ENCODE measurements at places on chromosomes 1 and 21.
A peak's percentile ranks its signal among the peaks of the same experiment; 100 is the strongest.

- no peak for DNase-seq
Measured at GRCh38 chr1:235486321-235486720, 17.9 kb downstream of the B3GALNT2 start.

GRCh38 chr1:206737729-206738201, 32.8 kb upstream of the IL19 start:
- no peak for DNase-seq

DNA sequence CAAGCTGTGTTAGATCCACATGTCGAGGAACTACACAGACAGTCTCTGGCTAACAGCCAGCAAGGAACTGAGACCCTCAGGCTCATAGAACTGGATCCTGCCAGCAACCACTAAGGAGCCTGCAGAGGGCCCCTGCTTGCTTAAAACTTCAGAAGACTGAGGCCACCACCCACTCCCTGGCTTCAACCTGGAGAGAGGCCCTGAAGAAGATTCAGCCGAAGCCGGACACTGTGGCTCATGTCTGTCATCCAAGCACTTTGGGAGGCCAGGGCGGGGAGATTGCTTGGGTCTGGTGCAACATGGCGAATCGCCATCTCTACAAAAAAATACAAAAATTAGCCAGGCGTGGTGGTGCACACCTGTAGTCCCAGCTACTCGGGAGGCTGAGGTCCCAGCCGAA, 92.6 kb upstream of the TMPRSS2 start:
- no peak for DNase-seq

- DNase-seq, result no peak
Measured at GRCh38 chr1:68210829-68211228, 21.5 kb downstream of the WLS start.

- no peak for DNase-seq
Measured at GRCh38 chr1:198517623-198518199, 22.8 kb downstream of the ATP6V1G3 start.

GRCh38 chr1:182169203-182169602, 107.7 kb upstream of the ZNF648 start:
- DNase-seq, result peak; percentile 57

- no peak for DNase-seq
Measured at GRCh38 chr1:204107892-204108291, 35.0 kb downstream of the SOX13 start.

- DNase-seq, result peak; percentile 45
Measured at GRCh38 chr1:201500670-201501120, 6.2 kb downstream of the CSRP1 start.

DNA sequence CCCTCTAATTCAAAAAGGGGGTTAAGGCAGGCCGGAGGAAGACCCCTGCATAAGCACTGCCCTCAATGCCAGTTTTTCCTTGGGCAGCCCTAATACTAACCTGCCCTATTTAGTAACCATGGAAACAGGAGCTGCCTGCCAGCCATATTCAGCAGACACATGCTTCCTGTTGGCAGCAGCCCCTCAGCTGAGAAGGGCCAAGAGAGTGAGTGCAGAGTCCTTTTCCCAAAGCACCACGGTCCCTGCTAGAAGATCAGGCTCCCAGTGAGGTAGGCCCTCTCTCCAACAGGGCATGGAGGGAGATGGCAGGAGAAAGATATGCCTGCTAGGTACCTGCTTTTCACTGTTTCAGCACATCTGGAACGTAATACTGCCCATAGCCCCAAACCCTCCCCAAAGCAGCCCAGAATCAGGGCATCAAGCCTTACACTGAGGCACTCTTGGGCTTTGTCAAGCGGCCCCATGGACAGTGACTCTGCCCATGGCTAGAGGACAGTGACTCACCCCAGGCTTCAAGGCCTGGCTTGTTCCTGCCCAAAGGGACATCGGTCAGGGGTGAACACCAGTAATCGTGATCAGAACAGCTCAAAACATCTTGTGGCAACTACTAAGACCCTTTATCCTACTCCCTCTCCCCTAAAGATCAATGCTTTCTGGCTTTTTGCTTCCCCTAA, 64.5 kb downstream of the BCAR3 start:
- no peak for DNase-seq

DNA sequence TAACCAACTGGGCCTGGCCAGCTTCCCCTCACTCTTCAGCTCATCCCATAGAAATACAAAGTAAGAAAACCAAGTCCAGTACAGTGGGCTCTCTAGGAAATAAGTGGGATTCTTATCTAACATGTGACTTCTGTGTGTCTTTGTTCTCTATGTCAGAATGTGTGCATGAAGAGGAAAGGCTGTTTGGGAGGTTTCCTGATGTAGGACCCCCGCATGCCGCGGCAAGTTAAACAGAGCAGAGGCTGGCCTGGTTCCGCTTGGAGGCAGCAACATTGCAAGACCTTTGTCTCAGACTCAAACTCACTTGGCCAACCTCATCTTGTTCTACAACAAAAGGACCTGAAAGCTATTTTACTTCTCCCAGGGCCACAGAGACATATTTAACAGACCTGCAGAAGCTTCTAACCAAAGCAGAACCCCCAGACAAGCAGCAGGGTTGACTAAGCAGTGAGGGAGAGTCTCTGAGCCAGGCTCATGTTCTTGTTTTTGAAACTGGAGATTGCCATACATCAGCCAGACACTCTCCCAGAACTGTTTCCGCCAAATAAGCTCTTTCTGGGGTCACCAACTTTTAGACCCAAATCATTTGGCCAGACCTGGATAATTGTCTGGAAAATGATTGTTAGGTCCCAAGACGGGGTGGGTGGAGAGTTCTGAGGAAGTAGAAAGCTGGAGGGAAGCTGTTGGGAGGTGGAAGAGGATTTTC, 6.2 kb downstream of the MTARC2 start:
- no peak for DNase-seq

GRCh38 chr1:3040004-3040403, 18.7 kb downstream of the ACTRT2 start:
- no peak for DNase-seq

- DNase-seq, result no peak
Measured at GRCh38 chr21:45838634-45839033, 142.9 kb upstream of the COL6A1 start.

DNA sequence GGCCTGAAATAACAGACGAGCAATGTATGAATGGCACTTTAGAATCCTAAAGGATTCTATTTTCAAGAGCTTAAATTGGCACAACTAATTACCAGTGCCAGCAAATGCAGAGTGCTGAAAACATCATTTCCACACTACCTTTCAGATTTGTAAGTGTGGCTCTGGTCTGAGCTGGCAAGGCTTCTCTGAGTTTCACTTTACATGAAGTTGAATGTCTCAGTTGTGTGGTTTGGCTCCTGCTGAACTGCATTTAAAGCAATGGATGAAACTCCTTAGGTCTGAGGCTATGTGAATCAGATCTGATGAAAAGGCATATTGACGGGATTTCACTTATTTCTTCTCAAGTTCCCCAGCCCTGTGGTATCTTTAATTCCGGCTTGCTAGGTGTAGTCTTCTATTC, 114.8 kb upstream of the PTGFR start:
- DNase-seq, result no peak

GRCh38 chr1:224704107-224704735, 88.1 kb downstream of the CNIH3 start:
- no peak for DNase-seq

GRCh38 chr21:44518686-44519085, 21.3 kb downstream of the KRTAP10-1 start:
- DNase-seq, result no peak

GRCh38 chr1:246784621-246785493, 60.6 kb downstream of the SCCPDH start:
- DNase-seq, result peak; percentile 29

DNA sequence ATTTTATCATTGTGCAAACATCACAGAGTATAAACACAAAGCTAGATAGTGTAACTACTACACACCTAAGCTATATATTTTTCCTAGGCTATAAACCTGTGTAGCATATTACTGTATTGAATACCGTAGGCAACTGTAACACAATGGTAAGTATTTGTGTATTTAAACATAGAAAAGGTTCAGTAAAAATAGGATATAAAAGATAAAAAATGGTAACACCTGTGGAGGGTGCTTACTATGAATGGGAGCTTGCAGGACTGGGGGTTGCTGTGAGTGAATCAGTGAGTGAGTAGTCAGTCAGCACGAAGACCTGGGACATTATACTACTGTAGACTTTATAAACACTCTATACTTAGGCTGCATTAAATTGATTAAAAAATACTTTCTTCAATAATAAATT, 4.1 kb downstream of the DTL start:
- no peak for DNase-seq

DNA sequence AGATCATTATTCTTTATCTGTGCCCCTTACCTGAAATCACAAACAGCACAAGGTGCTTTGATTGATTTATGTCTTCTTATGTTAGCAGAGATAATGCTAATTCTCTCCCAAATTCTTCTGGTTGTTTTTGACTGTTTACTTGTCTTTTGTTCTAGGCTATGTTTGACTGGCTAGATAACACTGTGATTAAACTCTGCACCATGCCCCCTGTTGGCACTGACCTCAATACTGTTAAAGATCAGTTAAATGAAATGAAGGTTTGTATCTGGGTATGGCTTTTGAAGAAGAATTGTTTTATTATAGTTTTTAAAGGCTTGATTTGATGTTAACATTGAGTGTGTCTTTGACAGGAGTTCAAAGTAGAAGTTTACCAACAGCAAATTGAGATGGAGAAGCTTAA, 49.6 kb upstream of the BMP8A start:
- no peak for DNase-seq

DNA sequence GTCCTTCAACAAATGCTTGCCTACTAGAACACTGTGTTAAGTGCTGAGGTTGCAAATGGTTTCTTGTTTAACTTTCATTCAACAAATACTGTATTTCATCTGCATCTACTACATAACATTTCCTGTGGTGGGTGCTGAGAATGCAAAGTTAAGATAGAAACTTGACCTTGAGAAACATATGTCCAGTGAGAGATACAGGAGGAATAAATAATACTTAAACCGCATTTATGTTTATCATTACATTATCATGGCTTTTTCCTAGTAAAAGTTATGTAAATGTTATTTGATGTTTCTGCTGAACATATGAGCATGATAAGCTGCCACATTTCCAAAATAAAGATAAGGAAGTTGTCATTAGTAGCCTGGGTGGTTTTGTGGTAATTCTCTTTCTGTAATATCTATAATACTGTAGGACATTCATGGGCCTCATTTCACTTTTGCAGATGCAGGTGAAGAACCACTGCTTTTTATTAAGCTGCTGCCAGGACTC, 590.4 kb downstream of the PLPP3 start:
- DNase-seq, result no peak

GRCh38 chr1:205986292-205986691, 16.9 kb downstream of the RAB7B start:
- DNase-seq, result no peak

- DNase-seq, result no peak
Measured at GRCh38 chr1:195981448-195982139, 626.6 kb downstream of the KCNT2 start.

DNA sequence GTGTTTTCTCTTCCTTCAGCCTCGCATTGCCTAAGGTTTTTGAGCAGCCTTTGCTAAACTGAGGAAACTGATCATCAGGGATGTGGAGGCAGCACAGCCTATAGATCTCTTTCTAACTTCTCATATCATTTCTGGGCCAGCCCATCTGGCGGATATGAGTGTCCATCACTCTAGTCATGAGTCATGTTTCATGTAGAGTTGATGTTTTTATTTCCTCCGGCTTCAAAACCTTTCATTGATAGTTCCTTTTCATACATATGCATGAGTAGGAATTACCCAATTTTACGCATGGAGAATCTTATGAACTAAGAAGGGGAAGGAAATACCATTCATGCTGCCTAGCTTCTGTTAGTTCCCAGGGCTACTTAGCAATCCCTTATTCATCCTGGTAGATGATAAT, 66.3 kb downstream of the SPATA46 start:
- no peak for DNase-seq

DNA sequence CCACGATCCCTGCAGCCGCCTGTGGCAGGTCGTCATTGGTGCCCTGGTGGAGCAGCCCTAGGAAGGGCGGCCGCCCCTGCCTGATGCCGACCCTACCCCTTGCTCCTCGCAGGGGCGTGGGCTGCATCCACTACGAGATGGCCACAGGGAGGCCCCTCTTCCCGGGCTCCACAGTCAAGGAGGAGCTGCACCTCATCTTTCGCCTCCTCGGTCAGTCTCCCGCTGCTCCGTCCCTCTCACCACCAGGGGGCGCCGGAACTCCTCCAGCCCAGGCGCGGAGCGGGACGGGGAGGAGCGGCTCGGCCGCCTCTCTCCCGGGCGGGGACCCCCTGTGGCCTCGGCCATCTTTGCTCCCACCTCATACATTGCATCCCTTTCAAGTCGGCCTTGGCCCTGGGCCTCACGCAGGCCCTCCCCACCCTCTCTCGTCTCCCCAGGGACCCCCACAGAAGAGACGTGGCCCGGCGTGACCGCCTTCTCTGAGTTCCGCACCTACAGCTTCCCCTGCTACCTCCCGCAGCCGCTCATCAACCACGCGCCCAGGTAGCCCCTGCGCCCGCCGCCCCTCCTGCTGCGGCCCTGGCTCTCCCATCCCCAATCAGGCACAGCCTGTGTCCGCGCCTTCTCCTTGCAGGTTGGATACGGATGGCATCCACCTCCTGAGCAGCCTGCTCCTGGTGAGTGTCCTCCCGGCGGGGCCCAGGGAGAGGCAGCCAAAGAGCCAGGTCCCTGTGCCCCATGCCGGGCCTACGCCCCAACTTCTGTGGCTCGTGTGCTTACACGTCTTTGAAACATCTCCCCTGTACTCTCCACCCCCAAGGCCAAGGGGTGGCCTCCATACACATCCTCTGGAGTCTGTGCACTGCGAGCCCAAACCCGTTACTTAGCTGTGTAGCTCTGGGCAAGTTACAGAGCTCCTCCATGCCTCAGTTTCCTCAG, 24.7 kb downstream of the CDK18 start:
- peak; percentile 83 for DNase-seq

DNA sequence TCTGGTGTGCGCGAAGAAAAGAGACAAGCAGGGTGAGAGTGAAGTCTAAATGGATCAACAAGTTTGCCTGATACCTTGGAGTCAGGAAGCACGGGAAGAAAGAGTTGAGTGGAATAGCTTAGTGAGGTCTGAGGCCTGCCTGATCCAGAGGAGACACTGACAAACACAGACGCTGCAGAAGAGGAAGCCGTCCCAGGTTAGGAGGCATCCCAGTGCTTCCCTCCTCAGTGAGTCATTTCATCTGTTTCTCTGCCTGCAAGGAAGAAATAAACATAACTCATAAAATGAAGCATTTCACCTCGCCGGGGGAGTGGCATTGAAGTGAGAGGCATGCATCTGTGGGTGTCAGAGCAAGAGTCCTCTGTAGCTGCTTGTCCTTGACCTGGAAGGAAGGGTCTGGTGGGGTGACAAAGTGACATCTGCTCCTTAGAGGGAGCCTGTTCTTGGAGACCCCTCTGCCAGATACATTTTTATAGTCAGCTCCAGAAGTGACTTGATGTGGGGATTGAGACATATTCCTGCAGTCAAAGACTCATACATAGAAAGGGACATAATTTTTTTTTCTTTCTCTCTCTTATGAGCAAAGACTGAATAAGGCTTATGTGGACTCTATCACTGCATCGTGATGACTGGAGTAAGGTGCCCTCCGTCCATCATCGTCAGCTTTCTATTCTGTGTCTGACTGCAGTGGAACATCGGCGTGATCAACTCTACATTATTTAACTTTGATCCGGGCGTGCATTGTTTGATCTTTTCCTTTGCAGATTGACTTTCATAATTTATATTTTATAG, 256.7 kb downstream of the KIF26B start:
- DNase-seq, result no peak

Data from tibial nerve (tissue), 4 donors.